ENCODE measurements at places on chromosomes 2 and 18. TPM values are rescaled to one million over a fixed set of nuclear protein-coding genes. Genes with fewer than 3 reads are reported as not detected.

DNA sequence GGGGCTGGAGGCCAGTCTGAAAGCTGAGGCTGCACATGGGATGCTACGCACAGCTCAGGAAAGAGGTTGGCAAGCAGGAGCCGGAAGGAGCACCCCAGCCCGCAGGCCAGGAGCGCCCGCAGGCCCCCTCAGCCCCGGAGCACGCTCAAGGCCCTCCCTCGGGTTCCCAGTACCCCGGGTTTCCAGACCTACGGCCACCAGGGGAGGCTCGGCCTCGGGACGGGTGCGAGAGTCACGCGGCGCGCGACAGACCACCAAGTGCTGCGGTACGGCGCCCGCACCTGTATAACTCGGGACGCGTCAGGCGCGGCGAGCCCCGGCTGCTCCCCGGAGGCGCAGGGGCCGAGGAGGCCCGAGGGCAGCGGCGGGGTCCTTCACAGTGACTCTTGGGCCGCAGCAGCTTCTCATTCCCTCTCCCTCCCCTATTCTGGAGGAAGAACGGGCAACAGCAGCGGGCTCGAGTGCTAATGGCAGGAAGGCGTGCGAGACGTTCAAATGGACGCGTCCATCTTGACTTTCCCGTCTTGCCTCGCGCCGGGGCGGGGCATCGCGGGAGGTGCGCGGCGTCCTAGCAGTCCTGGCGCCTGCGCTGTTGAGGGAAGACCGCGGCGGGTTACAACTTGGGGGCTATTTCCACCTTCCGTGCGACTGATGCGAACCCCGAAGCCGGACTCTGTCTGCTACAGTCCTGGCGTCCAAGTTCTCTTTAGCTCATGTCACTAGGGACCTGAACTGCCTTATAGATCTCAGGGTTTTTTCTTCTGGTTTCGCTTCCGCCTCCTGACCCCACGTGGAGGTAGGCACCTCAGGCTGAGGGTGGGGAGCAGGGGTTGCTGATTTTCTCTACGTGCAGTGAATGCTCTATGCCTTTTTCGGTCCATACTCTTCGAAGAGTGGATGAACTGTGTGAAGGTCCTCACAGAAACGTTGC is at the start of gene ANAPC1:
Gene ANAPC1 (minus strand): TSS at position 533 of the 931 bp plus-strand sequence. CDS start 3,368 bp downstream, outside the sequence.
- peak; percentile 83 for DNase-seq

DNA sequence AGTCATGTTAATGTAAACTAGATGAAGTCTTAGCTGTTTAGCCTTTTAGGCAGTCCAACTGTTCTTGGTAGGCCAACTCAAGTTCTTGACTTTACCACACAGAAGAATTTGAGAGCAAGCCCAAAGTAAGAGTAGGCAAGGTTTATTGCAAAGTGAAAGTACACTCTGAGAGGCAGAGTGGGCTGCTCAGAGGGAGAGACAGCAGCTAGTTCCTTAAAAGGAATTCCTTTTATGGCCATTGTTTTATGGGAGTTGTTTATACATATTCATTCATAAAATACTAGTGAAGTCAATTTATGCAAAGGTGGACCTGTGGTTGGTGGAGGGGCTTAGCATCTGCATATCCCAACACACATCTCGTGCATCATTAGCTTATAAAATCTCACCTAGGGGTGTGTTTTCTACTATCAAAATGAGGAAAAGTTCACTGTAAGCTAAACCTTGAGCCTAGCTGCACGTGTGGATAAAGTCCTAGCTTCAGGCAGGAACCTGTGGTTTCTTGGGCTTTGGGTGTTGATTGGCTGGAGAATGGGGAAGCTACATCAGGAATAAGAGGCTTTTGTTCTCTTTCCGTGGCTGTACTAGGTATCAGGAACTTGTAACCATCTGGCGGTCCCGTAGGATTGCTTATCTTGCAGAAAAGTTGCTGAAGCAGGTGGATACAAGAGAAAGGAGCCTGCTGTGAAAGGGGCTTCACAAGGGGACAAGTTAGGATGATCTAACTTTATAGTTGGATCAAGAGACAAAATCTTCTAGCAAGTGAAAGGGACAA is 110.4 kb upstream of the GULP1 start:
- DNase-seq, result no peak

MAP3K20 gene
- total RNA-seq, result 14.9 TPM

DNA sequence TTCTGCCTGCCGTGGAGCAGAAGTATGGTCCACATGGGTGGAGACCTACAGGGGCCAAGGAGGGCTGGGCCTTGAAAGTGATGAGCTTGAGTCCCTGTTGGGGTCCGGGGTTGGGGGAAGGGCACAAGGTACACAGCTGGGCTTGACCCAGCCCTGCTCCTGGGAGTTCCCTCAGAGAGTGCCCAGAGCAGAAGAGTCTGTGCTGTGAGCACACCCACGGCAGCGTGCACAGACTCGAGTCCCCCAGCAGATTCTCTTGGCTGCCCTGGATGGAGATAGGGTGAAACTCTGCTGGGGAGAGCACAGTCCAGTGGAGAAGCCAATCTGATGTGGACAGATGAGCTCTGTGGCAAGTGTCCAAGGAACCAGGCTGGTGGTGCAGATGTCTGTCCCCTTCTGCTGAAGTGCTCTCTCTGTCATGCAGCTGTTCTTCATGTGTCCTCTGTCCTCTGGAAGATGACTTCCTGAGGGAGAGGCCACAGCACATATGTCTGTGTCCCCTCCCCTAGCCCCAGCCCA is 27.5 kb downstream of the INPP4A start:
- DNase-seq, result no peak

DNA sequence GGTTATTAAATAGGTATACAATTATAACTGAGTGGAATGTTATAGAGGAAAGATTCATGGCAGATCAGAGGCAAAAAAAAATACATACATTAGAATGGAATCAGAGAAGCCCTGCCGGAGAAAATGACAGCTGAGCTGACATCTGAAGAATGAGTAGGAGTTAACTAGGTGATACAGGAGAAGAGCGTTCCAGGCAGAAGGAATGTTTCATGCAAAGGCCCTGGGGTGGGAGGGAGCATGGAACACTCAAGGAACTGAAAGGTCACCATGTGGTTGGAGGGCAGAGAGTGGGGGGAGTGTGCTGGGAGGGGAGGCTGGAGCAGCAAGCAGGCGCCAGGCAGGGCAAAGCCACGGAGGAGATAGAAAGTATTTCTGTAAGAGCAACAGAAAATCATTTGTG is 31.6 kb upstream of the CDK5R2 start:
- no peak for DNase-seq

SPR gene
- 66.0 TPM for total RNA-seq

C2orf72 gene
- total RNA-seq, result 9.9 TPM

LYG2 gene
- total RNA-seq, result not detected

HRH4 gene
- not detected for total RNA-seq

DNAJC5G gene
- not detected for total RNA-seq

GRCh38 chr18:10060469-10060782 is 146.6 kb downstream of the VAPA start:
- no peak for DNase-seq

GRCh38 chr18:4391859-4392258 is 63.2 kb downstream of the DLGAP1 start:
- no peak for DNase-seq

- no peak for DNase-seq
Observed at GRCh38 chr2:24287171-24287570, 73.2 kb downstream of the ITSN2 start.

- no peak for DNase-seq
Observed at GRCh38 chr2:104901037-104901881, 47.3 kb downstream of the POU3F3 start.

- DNase-seq, result no peak
Observed at GRCh38 chr18:49238433-49239042, 221.9 kb downstream of the DYM start.

- peak; percentile 80 for DNase-seq
Observed at GRCh38 chr2:24421668-24422067, 61.3 kb upstream of the ITSN2 start.

DNA sequence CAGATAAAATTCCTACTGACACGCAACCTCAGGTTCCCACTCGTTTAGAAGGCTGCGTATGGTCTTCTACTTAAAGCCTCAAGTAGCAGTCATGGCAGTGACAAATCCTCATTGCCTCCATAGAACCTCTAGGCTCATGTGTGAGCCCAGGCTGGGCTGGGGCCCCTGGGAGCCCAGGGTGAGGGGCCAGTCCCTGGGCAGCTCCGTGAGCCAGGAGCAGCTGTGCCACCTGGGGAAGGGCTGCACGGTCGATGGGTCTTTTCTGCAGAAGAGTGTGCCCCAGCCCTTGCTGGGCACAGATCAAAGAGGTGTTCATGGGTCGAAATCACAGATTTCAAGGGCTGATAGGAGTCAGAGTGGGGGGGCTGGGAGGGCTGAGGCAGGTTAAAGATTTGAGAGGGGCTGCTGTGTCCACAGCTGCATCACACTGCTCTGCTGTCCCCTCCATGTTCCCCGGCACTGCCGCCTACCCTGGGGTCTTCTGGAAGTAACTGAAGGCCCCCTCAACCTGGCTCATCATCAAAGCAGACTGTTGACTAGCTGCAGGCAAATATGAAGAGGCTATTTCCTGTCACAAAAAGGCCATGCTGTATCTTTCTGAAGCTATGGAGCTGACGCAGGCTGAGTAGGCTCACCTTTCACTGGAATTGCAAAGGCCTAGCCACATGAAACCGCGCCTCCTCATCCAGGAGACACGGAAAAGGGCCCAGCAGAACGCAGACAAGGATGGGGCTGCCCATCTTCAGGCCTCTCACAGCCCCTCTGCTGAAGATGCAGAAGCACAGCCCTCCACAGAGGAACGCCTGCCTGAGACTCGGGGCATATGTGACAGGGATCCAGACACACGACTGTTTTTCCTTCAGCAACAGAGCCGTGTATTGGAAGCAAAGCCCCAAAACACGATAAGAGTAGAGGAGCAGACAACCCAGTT is 35.7 kb upstream of the ALPP start:
- no peak for DNase-seq

IL36G gene
- total RNA-seq, result not detected

ADRA2B gene
- total RNA-seq, result 0.67 TPM

- DNase-seq, result no peak
Observed at GRCh38 chr2:238113611-238114010, 13.5 kb downstream of the ESPNL start.

RAB10 gene
- total RNA-seq, result 95.6 TPM

DNA sequence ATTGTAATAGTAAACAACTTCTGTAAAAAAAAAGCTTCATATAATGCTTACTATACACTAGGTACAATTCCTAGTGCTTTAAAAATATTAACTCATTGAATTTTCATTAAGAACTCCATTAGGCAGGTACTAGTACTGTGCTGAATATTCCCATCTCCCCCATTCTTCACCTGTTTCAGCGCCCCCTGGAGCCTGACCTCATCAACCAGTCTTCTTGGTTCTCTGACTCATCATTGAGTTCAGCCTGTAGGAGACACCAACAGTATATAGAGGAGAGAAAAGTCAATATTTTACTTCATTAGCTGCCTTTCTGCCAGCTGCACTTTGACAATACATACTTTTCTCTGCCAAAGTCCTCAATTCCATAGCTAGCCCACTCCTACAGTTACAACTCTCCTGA is 1009.9 kb upstream of the KLHL29 start:
- DNase-seq, result no peak

HOXD4 gene
- total RNA-seq, result 12.1 TPM

- DNase-seq, result no peak
Observed at GRCh38 chr2:120440521-120441350, 94.8 kb downstream of the INHBB start.

SLC19A3 gene
- 29.0 TPM for total RNA-seq

CHAC2 gene
- 2.9 TPM for total RNA-seq

- DNase-seq, result no peak
Observed at GRCh38 chr2:126739141-126739540, 83.2 kb downstream of the GYPC start.

DNA sequence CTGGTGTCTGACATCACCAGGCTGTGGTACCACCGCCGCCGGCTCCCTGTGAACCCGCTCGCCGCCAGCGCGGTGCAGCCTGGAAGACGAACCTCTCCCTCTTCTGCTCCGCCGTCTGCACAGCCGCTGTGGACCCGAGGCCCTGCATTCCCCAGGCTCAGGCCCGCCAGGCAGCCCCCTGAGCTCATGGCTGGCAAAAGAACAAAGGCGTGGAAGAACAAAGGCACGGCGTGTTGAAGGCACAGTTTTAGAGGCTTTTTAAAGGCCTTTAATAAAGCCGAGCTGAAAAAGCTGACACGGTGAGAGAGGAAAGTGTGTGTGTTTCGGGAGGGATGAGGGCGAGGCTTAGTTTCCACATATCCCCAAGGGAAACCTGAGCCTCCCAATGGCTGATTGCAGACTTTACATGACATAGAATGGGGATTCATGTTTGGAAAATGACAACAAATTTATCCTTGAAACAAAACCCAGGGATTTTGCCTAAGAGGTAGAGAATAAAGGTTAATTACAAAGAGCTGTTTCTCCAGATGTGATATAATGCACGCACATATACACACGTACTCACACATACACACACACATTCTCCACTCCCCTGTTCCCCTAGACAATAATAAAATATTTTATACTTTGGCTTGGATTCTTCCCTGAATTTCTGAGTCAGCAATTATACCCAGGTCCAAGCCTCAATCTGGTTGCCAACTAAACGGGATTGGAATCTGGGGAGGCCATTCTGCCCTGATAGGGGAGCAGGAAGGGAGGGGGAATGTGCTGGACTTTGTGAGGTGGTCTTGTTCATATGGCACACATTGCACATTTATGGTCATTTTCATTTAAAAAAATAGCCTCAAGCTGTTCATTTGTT is 39.7 kb downstream of the RFX8 start:
- no peak for DNase-seq
